Erythroblast (primary cell): ENCODE measurements at places on chromosomes 2 and 18.

- no peak for DNase-seq
Observed at GRCh38 chr2:179664972-179665812, 196.2 kb downstream of the ZNF385B start.

DNA sequence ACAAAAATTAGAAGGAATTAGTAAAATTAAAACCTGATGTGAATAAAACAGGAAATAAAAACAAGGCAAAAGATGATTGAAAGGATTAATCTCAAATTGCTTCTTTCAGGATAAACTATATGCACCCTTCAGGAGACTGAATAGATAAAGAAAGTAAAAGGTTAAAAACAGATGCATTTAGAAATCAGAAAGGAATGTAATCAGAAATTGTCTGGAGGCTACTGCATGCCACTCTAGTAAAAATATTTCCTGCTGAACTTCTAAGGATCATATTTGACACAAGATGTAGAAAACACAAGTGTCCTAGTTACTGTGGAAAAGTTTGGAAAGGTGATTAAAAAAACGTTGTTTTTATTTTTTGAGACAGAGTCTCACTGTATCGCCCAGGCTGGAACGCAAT lies 16.2 kb downstream of the CHCHD5 start:
- DNase-seq, result no peak

DNA sequence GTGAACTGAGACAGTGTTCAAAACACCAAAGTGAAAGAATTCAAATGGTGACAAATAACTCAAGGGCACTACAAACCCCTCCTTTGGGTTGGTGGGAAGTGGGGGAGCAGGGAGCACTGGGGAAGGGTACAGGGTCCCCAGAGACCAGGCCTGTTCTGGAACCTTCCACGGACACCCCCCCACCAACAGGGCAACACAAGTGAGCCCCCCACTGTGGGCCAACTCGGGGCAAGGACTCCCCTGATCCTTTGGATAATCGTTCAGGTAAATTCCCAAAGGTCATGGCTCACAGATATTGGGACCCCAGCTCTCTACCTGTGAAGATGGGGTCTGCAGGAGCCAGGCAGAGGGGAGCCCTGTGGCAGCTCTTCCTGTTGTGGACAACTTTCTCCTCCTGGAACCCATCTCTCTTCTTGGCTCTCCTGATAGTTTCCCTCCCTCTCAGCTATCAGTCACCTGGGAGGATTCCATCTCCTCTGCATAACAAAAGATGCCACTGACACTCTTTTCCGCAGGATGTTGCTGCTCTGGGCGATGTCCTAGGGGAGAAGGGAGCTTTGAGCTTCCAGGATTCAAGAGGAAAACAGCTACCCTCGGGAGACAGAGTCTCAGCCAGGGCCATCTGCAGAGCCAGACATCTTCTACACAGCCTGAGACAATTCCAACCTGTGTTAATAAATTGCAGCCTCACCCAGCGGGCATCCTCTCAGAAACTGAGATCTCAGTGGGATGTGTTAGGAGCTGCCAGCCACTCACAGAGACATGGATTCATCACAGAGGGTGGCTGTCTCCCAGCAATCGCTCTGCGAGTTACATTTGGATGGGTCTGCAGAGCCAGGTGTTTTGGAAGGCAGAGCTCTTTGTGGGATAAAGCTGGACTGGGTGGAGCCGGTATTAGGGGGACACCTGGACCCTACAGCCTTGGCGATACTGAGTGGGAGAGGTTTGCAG lies 35.4 kb downstream of the MBP start:
- no peak for DNase-seq

GRCh38 chr2:186339716-186340115 lies 146.3 kb upstream of the ZC3H15 start:
- no peak for DNase-seq

DNA sequence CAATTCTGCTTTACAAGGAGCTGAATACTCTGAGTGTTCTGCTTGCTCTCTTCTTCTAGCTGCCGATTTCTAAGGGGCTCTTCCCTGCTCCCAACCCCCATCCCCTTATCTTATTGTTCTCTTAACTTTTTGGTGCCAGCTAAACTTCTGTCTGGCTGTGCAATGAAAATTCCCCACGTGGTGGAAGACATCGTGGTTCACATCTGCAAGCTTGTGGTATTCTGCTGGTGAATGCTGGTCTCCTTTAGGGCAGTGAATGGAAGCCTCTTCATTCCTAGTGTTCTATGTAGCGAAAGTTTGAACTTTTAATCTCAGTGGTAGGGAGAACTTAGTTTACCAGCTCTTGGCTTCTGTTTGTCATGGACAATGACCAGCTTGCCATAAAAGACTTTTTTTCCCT lies 406.0 kb upstream of the ZEB2 start:
- DNase-seq, result no peak

- no peak for DNase-seq
Observed at GRCh38 chr2:144477957-144478311, 42.0 kb downstream of the ZEB2 start.

DNA sequence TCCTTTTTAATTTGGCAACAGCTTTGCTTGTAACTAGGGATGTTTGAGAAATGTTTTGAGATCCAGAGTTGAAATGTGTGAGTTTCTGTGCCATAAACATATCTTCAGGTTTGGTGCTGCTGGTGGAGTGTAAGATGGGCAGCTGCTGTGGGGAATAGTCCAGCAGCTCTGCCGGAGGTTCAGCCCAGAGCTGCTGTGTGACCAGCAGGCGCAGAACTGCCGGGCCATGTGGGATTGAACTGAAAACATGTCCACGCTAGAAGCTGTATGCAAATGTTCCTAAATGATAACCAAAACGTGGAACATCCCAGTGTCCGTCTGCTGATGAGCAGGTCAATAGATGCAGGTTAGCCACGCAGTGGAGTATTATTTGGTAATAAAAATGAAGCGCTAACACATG lies 99.6 kb downstream of the DGKD start:
- no peak for DNase-seq

DNA sequence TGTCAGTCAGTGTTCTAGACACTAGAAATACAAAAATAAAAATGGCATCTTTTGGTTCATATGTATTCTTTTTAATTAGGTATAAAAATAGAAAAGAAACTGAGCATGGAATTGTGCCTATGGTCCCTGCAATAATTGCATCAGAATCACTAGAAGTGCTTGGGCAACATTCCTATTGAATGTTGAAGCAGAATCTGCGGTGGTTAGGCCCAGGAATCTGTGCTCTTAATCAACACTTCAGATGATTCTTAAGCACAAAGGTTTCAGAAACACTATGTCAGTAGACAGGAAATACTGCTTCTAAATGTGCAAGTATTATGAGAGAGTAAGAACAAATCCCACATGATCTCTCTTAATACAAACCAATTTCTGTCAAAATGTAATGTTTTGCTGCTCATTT lies 20.3 kb upstream of the RBBP8 start:
- no peak for DNase-seq

GRCh38 chr2:101568969-101569368 lies 94.1 kb upstream of the RFX8 start:
- no peak for DNase-seq

DNA sequence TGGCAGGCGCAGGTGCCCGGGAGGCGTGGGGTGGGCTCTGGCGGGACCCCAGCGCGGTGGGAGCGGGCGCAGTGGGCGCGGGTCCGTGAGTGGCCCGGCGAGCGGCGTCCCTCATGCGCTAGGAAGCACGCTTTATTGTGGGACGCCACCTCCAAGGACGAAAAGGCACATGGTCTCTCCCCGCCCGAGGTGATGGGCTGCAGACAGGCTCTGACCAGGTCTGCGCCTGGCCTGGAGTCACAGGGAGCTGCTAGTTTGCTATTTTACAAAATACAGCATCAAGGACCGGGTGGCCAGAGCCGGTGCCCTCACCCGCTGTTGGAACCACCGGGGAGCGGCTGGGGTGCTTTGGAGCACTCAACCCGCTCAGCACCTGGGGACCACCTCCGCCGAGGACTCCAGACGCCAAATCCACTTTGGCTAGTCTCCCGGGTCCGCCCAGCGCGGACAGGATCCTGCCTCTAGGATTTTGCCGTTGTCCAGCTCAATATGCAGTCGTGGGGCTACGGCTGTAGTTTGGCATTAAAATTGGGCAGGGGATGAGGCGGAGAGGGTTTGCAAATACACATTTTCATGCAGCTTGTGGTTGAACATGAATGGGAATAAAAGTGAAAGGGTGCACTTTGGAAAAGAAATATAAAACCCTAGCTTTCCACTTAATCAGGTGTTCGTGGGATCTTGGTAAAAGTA lies 65.4 kb downstream of the LRRFIP1 start:
- DNase-seq, result peak; percentile 61

DNA sequence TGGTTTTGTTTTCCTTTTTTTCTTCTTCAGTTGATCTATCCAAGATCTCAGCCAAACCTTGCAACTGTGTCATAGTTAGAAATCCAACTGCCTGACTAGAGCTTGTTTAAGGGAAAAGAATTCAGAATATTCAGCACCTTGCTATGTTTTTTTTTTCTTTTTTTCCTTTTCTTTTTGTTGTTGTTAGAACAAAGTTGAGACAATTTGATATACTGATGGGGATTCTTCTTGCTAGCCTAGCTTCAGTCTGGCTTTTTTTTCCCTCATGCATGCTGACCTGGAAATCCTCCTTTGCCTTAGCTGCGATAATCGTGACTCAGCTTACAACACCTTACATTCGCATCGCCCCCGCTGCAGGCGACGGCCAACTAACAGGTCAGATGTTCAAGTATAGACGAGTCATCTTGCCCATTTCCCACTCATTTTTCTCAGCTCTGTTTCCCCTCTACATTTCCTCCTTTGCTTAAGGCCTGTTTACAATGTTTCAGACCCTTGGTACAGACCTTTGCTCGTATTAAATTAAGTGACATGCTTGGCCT lies 487.2 kb upstream of the RAB12 start:
- DNase-seq, result no peak

- no peak for DNase-seq
Observed at GRCh38 chr2:59428940-59429339, 1124.5 kb downstream of the BCL11A start.

GRCh38 chr18:62935994-62936393 lies 220.7 kb downstream of the PHLPP1 start:
- no peak for DNase-seq

- no peak for DNase-seq
Observed at GRCh38 chr2:21047141-21048009, 3.5 kb upstream of the APOB start.

DNA sequence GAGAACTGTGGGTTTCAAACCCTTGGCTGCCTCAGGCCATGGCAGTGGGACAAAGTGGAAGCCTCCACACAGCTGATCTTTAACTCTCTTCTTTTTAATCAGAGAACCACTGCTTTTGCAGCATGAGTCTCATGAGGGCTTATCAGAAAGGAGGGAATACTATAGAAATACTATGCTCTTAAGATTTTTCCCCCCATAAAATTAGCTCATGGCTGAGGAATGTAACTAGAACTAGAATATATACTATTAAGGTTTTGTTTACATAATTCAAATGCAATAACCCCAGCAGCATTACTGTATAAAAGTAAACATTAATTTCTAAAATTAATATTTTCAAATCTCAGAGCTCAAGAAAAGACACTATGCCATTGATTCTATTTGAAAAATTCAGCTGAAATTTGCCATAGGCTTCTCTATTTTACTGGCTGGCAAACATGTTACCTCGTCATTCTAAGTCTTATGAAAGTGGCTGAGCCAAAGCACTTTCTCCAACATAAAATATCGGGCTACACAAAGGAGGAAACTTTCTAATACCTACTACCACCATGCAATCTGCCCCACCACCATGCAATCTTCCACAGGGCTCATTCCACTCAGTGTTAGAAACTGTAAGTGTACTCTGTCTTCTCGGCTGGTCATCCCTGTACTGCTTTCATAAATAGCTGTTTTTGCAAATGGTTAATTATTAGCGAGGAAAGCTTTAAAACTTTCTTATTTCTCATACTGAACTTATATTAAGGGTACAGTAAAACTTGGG lies 42.5 kb downstream of the WDR35 start:
- no peak for DNase-seq

DNA sequence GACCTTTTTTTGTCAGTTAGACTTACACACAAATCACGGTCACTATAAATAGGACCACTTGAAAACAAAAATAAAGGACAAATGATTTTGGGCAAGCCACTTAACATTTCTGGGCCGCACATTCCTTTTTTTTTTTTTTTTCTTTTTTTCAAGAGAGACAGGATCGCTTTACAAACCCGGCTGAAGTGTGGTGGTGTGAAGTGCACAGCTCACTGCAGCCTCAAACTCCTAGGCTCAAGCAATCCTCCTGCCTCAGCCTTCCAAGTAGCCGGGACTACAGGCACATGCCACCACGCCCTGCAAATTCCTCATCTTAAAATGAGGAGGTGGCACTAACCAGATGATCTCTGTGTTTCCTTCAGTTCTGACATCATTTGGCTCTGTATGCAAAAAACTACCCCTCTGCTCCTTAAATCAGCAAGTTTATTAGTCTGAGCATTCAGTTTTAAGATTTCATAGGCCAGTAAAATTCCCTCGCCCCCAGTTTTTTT lies 28.3 kb upstream of the MRO start:
- DNase-seq, result no peak
